Activated gamma-delta T cell treated with anti-CD3 and anti-CD28 coated beads, Interleukin-2, amount 50 U/mL, for 16 hours (primary cell): ENCODE measurements at places on chromosomes 2 and 18.

DNA sequence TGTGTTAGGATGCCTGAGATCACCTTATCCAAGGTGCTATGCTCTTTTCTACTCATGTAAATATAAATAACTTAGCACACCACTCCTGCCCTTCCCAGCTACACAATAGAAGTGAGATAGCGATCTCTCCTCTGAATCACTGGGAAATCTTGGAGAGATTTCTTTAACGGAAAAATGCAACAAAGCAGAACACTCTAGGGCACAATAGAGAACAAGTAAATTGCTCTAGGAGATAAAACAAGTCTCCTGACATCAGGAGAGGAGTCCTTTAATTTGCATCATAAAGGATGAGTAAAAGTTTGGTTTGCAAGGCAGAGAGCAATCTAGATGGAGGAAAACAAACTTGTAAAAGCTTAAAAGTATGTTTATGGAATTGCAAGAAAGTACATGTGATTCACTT, 224.1 kb downstream of the PAX3 start:
- DNase-seq: no peak

GRCh38 chr2:11505652-11506610, 27.9 kb upstream of the GREB1 start:
- DNase-seq: no peak

DNA sequence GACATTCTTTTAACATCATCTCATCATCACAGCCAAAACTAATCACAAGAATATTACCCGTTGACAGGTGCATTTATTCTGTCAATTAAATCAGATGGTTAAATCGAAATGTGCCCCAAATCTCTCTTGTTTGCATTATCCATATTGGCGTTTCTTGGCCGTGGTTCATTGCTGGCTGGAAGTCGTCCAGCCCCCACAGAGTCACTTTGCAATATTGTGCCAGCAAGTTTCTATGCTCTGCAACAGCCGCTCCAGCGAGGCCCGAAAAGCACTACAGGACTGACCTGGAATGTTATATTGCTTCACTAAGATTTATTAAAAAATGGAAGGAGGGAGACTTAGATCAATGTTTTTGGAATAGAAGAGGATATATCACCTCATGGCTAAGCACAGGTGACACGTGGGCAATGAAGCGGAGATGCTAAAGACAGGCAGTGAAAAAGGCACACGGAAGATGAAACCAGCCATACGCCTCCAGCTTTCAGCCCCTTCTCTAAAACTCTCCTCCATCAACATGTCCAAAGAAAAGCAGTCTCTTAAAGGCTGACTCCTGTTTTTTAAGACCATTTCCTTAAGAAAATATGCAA, 176.8 kb upstream of the VRK2 start:
- DNase-seq: no peak

GRCh38 chr2:25026008-25026530, 15.8 kb upstream of the EFR3B start:
- DNase-seq: no peak

GRCh38 chr18:57655740-57656139, 34.1 kb upstream of the NARS1 start:
- DNase-seq: no peak

- no peak for DNase-seq
These were observed 710.2 kb upstream of the SLC39A10 start for GRCh38 chr2:194946826-194947225.

DNA sequence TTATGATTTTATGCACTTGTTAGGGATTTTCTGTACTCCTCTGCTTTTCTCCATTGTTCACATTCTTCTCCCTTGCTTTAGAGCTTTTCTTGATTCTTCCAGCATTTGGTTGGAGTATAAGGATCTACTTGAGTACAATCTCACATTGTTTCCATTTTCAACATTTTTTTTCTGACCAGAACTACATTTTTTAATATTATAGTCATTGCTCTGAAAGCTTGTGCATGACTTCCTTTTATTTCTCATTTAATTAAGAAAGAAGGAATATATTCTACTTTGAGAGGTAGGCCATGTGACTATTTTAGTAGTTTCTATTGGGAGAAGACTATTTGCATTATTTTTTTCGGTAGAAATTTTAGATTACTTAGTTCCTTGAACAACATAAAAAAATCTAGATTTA, 200.4 kb downstream of the TMEM247 start:
- no peak for DNase-seq

DNA sequence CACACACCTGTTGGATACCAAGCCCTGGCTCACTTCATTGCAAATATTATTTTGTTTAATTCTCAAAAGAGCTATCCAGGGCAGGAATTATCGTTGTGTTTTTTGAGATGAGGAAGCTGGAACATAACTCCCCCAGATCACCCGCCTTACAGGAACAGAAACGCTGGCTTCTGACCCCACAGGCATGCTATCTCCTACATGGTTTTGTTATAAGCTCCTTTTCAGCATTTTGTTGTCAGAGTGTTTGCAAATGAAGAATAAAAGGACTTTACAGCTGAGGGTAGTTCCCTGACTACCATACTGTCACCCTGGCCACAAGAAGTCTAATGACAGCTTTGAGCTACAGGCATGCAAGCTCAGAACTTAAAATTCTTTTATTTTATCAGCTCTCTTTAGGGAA, 62.0 kb upstream of the MRPS9 start:
- no peak for DNase-seq

GRCh38 chr2:113977660-113978523, 88.0 kb downstream of the ACTR3 start:
- no peak for DNase-seq
